ENCODE measurements at places on chromosomes 5 and 9. TPM values are rescaled to one million over a fixed set of nuclear protein-coding genes. Genes with fewer than 3 reads are reported as not detected.

PCDHGA11 gene
- total RNA-seq, result 0.36 TPM

DNA sequence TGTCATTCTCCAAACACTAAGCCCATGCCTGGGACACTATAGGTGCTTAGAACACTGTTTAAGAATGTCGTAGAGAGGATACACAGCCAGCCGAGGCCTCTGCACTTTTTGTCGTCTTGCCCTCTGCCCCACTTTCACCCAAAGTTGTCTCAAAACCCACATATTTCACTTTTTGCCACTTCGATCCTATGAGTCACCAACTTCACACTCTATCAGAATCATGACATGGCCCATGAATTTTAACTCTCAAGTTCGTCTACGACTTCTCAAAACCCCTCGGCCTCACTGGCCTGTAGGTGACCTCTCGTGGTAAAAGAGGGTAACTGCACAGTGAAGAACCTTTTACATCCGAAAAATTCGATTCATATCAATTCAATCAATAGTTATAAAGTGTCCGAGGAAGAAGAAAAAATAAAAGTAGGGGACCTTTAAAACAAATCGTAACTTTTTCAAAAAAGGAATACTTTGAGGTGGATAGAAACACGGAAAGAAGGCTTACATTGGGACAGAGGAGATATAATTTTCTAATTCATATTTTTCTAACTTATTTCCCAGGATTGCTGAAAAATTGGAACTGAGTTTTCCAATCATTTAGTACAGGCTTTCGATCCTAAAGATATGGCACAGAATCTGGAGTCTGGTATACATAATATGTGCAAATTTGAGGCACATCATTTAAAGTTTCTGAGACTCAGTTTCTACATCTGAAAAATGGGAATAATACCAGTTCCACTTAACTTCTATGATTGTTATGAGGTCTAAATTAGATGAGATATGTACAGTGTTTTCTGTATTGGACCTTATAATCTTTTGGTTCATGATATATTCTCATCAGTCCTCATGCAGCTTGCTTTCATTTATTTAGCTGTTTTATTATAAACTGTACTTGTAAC, 122.6 kb downstream of the APBA1 start:
- H3K4me1 ChIP-seq, result peaks cover 6% of the 10 kb centered on the region
- H3K36me3 ChIP-seq, result no peaks in the 10 kb centered on the region
- peaks cover 50% of the 10 kb centered on the region for H3K27me3 ChIP-seq
- H3K27ac ChIP-seq, result no peak overlapping the region

CLIC3 gene
- 13.5 TPM for total RNA-seq

PLAC8L1 gene
- 1.8 TPM for total RNA-seq

GRCh38 chr5:92177926-92178487, 794.9 kb upstream of the ARRDC3 start:
- no peak for DNase-seq
- no peaks in the 10 kb centered on the region for H3K27me3 ChIP-seq
- no peak overlapping the region for H3K27ac ChIP-seq
- no peaks in the 10 kb centered on the region for H3K36me3 ChIP-seq
- H3K4me3 ChIP-seq, result no peak overlapping the region

GRCh38 chr9:21558615-21559401, 76.7 kb upstream of the IFNE start:
- DNase-seq, result peak; percentile 1
- peak overlapping the region; percentile 99 for H3K4me3 ChIP-seq
- H3K36me3 ChIP-seq, result peaks cover 6% of the 10 kb centered on the region
- peaks cover 18% of the 10 kb centered on the region for H3K4me1 ChIP-seq

GRCh38 chr9:16867576-16868311, 2.7 kb downstream of the BNC2 start:
- no peak overlapping the region for H3K27ac ChIP-seq
- peaks cover 16% of the 10 kb centered on the region for H3K4me1 ChIP-seq
- no peaks in the 10 kb centered on the region for H3K36me3 ChIP-seq
- no peak overlapping the region for H3K4me3 ChIP-seq
- H3K27me3 ChIP-seq, result peaks cover 27% of the 10 kb centered on the region

PCA3 gene
- not detected for total RNA-seq

Measured in naive thymus-derived CD8-positive, alpha-beta T cell (primary cell).